ENCODE measurements at places on chromosomes 2 and 18.

DNA sequence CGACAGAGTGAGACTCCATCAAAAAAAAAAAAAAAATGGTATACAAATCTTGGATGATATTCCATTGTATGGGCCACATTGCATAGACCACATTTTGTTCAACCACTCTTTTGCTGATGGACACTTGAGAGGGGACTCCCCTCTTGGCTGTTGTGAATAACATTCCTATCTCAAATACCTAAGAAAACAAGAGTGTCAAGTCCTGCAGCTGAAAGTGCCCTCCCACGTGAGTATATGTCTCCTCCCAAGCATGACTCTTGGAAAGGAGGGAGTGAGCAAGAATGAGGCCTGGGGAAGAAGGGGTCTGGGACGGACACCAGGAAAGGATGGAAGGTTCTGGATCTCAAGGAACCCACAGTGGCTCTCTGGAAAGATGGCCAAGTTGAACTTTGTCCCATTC, 36.0 kb upstream of the NPAS2 start:
- DNase-seq: no peak

GRCh38 chr2:119245076-119245840, 21.6 kb downstream of the STEAP3 start:
- no peak for DNase-seq

GRCh38 chr2:137383391-137383790, 580.9 kb upstream of the HNMT start:
- no peak for DNase-seq

GRCh38 chr2:239179851-239180371, 220.9 kb downstream of the HDAC4 start:
- DNase-seq: no peak

GRCh38 chr18:52499644-52500043, 159.6 kb downstream of the DCC start:
- no peak for DNase-seq

- DNase-seq: no peak
These were observed 376.1 kb downstream of the IRS1 start for GRCh38 chr2:226423498-226423960.

Measured in HS-5 (cell line).